ENCODE measurements at places on chromosomes 7 and 10.

- DNase-seq: no peak
These were observed 13.2 kb downstream of the SGPL1 start for GRCh38 chr10:70828923-70829322.

- DNase-seq: no peak
These were observed 9.3 kb upstream of the AKR1D1 start for GRCh38 chr7:138066954-138067394.

- DNase-seq: no peak
These were observed 255.4 kb upstream of the PITRM1 start for GRCh38 chr10:3427950-3428354.

DNA sequence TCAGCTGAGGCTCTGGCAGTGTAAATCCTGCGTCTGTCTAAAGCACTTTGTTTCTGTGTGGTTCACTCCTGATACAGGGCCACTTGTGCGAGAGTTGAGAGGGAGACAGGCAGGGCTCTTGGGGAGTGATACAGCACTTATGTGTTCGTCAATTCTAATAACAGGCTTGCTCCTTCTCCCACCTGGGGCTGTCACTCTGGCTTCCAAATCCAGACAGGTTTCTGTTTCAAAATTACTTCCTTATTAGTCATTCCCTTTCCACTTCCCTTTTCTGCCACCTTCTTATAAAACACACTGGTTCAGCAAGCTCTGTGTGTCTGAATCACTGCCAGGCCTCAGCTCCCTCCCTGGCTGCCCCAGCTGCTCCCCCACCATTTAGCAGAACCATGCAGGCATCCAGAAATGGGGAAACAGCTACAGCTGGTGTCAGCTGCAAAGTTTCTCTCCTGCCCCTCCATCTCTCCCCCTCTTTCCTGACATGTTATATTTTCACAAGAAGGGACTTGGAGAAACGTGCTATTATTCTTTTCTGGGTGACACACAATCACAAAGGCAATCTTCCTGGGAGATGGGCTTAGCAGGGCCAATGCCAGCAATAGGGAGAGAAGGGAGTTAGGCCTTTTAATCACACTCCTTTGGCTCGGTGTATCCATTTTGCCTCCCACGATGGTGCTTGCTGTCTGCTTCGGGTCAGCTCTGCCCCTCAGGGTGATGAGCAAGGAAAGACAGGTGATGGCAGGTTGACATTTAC, 58.4 kb upstream of the ZNRF2 start:
- peak; percentile 64 for DNase-seq

- no peak for DNase-seq
These were observed 125.5 kb downstream of the GRM3 start for GRCh38 chr7:86768967-86769760.

- DNase-seq: no peak
These were observed 17.3 kb downstream of the BAG3 start for GRCh38 chr10:119668461-119668860.

DNA sequence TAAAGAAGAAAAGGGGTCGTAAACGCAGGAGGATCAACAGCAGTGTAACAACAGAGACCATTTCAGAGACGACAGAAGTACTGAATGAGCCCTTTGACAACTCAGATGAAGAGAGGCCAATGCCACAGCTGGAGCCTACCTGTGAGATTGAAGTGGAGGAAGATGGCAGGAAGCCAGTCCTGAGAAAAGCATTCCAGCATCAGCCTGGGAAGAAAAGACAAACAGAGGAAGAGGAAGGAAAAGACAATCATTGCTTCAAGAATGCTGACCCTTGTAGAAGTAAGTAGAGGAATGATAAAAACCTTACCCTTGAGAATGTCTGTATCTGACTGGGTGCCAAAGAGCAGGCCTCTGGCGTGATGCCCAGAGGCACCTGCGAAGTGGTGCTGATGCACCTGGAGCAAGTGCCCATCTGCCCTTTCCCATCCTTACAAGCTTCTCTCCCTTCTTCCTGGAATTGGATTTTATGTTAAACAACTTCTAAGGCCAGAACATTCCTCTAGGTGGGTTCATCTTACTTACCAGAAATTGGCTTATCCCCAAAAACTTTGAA, 86.4 kb upstream of the SAMD8 start:
- no peak for DNase-seq

DNA sequence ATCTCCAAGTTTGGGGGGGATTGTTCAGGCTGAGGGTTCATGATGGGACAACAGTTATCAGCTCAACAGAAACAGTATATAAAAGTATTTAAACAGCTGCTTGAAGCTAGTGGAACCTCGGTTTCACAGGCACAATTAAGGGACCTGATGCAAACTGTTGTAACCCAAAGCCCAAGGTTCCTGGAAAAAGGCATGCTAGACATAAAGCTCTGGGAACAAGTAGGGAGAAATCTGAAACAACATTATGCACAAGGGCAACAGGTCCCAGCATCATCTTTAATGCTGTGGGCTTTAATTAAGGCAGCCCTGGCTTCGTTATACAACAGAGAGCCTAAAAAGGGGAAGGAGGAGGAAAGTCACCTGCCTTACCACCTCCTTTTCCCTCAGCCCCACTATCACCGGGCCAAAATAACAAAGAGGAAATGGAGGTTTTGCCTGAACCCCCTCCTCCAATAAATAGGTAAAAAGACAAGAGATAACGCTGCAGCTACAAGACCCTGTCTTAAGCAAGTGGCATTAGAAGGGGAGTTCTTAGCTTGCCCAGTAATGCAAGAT, 83.2 kb upstream of the GPR22 start:
- no peak for DNase-seq

DNA sequence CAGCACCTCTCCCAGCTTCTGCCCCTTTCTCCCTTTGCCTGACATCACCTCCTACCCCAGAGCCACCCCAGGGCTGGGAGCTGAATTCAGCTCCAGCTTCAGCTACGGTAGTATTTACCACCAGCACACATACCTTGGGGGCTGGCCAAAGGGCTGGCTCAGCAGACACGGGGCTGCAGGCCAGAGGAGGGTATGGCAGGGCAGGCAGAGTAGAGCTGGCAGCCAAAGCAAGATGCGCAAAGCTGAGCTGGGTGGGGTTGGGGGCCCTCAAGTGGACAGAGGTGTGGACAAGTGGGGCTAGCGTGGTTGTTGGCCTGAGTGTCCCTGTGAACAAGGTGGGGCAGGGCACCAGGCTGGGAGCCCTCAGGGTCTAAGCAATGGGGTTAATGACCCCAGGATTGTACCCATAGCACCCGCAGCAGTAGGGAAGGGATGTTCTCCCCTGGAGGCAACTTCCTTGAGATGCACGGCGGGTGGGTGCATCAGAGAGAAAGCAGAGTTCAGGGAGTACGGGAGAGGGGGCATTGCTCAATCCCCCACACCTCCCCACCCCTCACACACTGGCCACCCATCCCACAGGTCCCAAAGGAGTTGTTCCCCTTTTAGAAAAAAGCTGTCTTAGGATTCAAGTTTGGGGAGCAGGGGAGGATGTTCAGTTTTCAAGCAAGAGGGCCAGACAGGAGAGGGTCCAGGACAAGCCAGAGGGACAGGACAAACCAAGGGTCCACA, 8.0 kb downstream of the VSIR start:
- DNase-seq: no peak

- DNase-seq: no peak
These were observed 310.9 kb downstream of the CTNNA3 start for GRCh38 chr10:67385089-67385488.

- no peak for DNase-seq
These were observed 309.4 kb downstream of the AUTS2 start for GRCh38 chr7:69907720-69908119.

- DNase-seq: no peak
These were observed 477.2 kb downstream of the DNAJB6 start for GRCh38 chr7:157813741-157814661.

- DNase-seq: no peak
These were observed 41.8 kb downstream of the INSIG1 start for GRCh38 chr7:155339474-155339873.

- no peak for DNase-seq
These were observed 765.8 kb upstream of the POM121L12 start for GRCh38 chr7:52269669-52270068.

DNA sequence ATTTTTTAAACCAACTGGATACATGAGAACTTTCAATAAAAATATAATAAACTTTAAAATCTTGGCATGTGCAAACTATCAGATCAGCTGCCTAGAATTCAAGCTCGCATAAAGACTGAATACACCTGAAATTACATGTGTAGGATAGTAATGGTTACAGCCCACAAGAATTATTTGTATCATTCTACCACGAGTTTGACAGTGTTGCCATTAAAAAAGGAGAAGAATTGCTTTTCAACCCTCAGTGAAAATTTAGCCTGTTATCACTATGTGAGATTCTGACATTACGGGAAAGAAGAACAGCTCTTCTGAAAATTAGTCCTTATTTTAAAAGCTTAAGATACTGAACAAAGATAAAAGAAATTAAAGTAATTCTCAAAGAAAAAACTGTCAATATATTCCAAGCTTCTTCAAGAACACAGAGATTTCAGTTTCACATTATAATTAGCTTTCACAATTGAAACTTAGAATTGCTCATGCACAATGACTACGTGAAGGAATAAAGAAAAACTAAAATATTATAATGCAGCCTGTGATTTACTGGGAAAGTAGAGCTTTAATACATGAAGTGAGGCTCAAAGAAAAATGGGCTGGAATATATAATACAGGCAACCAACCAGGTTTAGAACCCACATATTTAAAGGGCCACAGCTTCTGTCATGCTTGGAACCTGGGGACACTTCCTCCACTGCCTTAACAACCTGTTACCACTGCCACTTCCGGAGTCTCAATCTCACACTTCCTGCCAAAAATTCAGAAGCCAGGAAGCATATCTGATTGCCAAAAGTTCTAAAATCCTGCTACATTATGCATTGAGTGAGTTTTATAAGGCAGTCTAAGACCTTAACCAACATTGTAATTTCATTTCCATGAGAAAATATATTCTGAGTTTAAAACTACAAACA, 23.2 kb downstream of the TPK1 start:
- DNase-seq: no peak

DNA sequence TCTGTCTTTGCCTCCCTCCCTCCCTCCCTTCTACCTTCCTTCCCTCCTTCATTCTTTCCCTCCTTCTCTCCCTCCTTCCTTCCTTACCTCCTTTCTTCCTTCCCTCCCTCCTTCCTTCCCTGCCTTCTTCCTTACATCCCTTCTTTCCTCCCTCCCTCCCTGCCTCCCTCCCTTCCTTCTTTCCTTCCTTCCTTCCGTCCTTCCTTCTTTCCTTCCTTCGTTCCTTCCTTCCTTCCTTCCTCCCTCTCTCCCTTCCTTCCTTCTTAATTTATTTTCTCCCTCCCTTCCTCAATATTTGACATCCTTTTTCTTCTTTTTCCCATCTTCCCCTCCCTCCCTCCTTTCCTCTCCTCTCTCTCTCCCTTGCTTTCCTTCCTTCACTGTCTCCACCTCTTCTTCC, 301.8 kb downstream of the GATA3 start:
- DNase-seq: no peak

DNA sequence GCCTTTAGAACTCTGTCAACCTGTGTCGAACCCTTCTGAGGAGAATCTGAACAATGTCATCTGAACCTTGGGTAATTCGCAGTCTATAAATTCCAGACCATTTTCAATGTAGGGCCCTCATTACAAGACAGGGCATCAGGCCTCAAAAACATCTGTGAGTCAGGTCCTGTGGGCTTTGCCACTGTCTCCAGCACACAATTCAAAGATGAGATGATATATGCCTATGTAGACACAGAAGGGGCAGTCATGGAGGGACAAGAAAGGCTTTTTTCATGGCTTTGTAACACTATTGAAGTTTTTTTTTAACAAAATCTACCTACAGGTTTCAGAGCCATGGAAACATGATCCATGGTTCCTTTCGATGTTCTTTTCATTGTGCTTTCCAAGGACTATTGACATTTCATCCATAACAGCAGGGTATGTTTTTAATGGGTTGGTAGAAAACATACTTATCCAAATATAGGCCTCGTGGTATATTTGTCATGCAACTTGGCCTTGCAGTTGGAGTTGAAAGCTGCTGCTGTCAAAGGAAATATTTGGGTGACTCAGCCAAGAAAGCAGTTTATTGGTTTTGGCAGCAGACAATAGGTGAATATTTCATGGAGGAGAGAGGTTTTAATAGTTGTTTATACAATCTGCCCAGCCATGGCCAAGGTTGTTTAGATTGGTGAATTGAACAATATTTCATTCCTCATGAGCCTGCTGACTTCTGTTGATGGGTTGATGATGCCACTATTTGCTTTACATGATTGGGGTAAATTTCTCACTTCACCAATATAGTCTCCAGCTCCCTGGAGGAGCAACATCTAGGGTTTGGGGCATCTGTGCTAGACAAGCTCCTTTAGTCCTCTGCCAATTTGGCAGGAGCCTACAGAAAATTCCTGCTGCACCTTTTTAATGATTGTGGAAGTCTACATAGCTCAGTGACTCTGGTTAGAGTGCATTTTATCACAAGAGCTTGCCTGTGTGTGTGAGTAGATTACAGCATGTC, 158.4 kb upstream of the TMEM72 start:
- peak; percentile 71 for DNase-seq

DNA sequence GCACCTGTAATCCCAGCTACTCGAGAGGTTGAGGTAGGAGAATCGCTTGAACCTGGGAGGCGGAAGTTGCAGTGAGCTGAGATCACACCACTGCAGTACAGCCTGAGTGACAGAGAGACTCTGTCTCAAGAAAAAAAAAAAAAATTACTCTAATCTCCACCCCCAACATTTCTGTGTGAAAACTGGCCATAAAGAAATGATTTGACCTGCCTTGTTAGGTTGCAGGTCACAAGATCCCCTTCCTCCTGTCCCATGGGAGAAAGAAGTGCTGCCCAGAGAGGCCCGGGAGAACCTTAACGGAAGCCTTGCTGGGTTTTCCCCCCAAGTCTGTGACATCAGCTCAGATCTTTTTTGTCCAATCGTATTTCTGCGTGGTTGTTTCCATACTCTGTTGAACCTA, 8.7 kb upstream of the CALHM1 start:
- no peak for DNase-seq

DNA sequence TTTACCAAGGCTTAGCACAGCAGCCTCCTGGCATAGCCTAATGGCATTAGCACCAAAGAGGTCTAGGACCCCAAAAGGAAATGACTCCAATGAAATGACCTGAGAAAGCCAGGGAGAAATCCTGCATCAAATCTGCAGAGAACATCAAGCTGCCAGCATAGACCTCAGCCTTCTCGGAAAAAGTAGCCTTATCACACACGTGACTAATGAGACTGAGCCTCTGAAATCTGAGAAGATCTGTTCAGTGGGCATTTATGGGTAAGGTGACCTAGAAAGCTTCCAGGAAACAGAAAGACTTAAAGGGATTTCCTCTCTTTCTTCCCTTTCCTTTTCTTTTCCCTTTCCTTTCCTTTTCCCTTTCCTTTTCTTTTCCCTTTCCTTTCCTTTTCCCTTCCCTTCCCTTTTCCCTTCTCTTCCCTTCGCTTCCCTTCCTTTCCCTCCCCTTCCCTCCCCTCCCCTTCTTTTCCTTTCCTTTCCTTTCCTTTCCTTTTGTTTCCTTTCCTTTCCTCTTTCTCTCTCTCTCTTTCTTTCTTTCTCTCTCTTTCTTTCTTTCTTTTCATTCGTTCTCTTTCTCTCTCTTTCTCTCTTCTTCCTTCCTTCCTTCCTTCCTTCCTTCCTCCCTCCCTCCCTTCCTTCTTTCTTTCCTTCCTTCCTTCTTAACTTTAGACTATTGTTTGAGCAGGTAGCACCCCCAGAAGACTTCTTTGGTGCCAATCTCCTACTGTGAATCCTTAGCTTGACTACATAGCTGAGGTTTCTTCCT, 23.1 kb upstream of the PTTG1IP2 start:
- no peak for DNase-seq
